ENCODE measurements at places on chromosomes 1 and 21.
A peak's percentile ranks its signal among the peaks of the same experiment; 100 is the strongest.

DNA sequence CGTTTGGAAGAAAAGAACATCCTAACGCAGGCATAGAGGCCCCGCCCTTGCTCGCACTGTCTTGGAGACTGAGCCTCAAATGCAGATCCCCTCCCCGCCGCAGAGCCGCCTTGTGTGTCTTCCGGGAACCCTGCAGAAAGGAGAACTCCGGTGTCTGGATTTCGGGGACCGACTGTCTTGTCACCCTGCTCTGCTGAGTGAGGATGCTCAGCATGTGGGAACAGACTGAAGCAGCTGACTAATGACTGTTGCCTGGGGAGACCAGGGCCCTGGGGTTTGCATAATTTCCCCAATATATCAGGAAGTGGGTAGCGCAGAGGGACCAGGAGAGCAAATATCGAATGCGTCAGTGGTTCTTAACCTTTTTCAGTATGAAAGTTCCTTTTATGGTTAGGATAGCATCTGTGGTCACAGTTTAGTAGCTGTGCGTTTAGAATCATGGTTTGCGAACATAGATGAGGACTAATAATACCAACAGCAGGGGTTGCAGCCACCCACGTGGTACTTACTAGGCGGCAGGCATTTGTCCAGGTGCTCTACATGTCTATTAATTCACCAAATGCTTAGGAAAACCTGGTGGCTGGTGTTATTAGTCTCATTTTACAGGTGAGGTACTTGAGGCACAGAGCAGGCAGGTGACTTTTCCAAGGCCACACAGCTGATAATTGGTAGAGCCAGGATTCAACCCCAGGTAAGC is 14.3 kb downstream of the GPR137B start:
- no peak for DNase-seq

GRCh38 chr1:26321315-26322041 is 3.7 kb downstream of the CD52 start:
- DNase-seq = peak; percentile 38

GRCh38 chr1:73516451-73516850 is 681.5 kb downstream of the LRRIQ3 start:
- DNase-seq = no peak

DNA sequence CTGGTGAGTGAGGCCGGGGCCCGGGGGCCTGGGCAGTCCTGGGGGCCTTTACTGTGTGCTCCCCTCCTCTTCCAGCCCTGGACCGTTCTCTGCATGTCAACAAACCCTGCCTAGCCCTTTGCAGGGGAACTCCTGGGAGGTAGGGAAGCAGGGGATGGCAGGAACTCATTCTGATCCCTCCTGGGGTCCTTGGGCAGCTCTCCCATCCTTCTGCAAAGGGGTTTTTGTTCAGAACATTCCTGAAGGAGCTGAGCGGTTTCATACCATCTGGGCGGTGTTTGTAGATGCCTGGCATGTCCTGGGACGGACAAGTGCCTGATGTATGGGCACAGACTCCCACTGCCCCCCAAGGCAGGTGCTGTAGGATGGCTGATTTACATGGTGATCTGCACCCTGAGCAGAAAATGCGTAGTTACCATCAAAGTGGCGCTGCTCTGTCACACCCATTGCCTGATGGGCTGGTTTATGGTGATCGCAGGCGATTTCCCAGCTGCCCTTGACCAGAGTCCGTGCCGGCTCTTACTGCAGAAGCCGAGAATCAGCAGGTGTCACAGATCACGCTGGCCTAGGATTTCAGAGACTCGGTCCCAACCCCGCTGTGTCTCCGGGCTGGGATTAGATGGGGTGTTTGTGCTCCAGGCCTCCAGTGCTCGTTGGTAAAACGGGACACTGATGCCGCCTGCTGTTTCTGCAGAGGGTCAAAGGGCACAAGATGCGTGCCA is 71.6 kb upstream of the TRAPPC10 start:
- no peak for DNase-seq

Measured in NCI-H510A (cell line).